IMR-90 (cell line): ENCODE measurements at places on chromosomes 16 and 17. TPM values are rescaled to one million over a fixed set of nuclear protein-coding genes. Genes with fewer than 3 reads are reported as not detected.

The OR1F1 gene
- total RNA-seq = not detected in 2 replicates

GRCh38 chr16:89025636-89026035 lies 48.6 kb upstream of the CBFA2T3 start:
- DNase-seq = no peak

- no peak for DNase-seq
These were observed 109.9 kb downstream of the RBFOX3 start for GRCh38 chr17:79500745-79501618.

GRCh38 chr17:81455387-81455786 lies 57.2 kb downstream of the ACTG1 start:
- DNase-seq = no peak

The FZD2 gene
- 21.3 and 22.8 TPM in 2 replicates for total RNA-seq

The SPATA32 gene
- under 0.01 and 0.18 TPM in 2 replicates for total RNA-seq

GRCh38 chr17:61584866-61585265 lies 6.2 kb downstream of the NACA2 start:
- no peak for DNase-seq

- no peak for DNase-seq
These were observed 14.2 kb upstream of the SEC14L1 start for GRCh38 chr17:77126519-77126918.

GRCh38 chr16:10552998-10553491 lies 27.4 kb downstream of the EMP2 start:
- no peak for DNase-seq

GRCh38 chr17:8941980-8942622 lies 23.4 kb downstream of the PIK3R5 start:
- DNase-seq = no peak

- DNase-seq = no peak
These were observed 681 bp downstream of the TMEM102 start for GRCh38 chr17:7435676-7436555.

- no peak for DNase-seq
These were observed 9.6 kb upstream of the NACA2 start for GRCh38 chr17:61600621-61601020.

GRCh38 chr17:67520252-67520906 lies 143.3 kb downstream of the PITPNC1 start:
- peak; percentile 48 for DNase-seq

The HOXB3 gene
- total RNA-seq = 6.3 and 8.6 TPM in 2 replicates

The NRN1L gene
- not detected in 2 replicates for total RNA-seq

The CFAP97D1 gene
- total RNA-seq = under 0.01 TPM in 1 of 2 replicates, not detected in the other

The UNC13D gene
- under 0.01 TPM in 1 of 2 replicates, not detected in the other for total RNA-seq

DNA sequence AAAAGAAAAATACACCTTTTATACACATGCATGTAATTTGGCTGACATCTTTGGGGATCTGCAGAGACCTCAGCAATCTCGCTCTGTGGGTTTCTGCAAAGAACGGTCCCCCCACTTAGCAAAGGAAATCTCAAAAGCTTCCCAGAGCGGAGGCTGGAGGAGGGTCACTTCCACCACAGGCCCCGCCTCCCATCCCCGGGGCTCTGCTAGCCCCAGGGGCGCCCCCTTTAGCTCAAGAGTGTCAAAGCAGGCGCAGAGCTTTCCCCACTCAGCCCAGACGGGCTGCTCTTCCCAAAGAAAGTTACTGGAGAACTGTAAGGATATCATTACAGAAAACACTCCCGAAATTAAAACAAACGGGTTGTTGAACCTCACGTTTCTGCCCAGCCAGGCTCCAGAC lies 11.4 kb downstream of the SLC13A5 start:
- DNase-seq = no peak

DNA sequence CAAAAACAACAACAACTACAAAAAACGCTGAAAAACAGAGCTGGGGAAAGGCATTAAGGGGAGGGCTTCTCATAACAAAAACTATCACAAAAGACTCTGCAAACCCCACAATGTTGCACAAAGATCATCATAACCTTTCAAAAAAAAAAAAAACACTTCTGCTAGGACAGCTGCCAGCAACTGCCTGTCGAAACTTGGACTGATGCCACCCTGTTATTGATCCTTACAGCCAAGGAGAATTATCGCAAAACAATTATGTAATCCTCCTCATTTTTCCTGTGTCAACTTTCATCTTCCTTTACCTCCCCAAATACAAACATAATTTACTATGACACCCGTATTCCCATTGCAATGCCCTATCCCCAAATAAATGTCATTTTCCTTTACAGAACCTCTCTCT lies 9.3 kb downstream of the CCDC40 start:
- no peak for DNase-seq

The TBC1D3D gene
- total RNA-seq = not detected in 2 replicates

The GP1BA gene
- total RNA-seq = not detected in 2 replicates

GRCh38 chr17:44071772-44072171 lies 1.2 kb downstream of the G6PC3 start:
- peak; percentile 14 for DNase-seq

The PRSS8 gene
- not detected in 2 replicates for total RNA-seq

- DNase-seq = peak; percentile 3
These were observed 1.1 kb upstream of the NHLRC4 start for GRCh38 chr16:565419-566330.

DNA sequence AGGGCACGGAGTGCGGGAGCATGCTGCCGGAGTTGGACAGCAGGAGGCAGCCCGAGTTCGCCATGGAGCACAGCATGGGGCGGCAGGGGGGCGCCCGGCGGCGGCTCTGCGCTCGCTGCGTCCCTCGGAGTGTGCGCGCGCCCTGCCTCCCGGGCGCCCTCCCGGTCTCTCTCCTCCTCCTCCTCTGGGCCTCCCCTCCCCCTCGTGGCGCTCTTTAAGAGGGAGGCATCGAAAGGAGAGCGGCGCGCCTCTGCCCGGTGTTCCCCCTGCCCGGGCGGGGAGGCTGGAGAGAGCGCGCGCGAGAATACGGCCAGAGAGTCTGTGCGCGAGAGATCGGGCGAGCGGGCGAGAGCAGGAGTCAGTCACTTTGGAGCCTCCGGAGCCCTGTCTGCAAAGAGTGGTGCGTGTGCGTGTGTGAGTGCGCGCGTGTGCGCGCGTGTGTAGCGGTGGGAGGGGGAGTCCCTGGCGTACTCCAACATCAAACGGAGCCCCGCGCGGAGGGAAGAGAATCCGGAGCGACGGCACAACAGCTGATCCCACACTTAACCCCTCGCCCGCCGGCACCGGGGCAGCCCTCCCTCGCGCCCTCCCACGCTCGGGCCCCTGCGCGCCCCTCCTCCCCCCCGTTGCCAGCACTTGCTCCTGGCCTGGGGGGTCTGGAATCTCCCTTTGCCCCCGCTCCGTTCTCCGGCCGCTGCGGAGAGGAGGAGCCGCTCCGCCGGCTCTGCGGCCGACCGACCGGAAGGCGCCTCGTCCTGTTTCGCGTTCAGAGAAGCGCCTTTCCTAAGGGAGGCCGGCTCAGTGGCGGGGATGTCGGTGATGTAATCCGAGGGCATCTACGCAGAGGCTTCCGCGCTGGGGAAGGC lies 108.9 kb downstream of the ENGASE start:
- no peak for DNase-seq

The CCL14 gene
- total RNA-seq = not detected in 2 replicates

The FBXO39 gene
- not detected in 2 replicates for total RNA-seq

DNA sequence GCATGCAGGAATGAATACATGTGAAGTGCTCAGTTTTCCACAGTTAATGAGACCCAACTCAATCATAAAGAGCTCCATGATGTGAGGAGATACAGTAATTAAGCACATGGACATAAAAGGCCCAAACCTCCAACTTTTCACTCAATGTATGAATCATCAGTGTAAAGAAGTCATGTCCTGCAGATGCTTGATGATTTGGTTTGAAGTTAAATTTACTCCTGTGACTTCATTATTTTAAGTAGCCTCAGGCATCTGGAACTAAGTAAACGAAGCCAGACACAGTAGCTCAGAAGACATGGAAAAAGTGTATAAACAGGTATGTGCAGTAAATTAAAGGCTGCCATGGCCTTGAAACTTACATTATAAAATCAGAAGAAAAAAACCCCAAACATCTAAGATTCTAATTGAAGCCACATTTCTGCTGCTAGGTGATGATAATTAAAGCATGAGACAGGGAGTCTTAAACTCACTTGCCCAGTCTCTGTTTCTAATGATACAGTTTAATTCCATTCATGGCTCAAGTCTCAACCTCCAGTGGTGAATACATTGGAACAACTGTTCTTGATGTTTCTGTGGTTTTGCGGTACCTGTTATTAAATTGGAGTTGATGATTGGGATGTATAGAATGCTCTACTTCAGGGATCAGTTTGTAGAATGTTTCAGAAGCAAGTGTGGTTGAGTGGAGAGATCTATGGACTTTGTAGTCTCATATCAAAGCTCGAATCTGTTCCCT lies 28.9 kb upstream of the CCL2 start:
- DNase-seq = peak; percentile 31

GRCh38 chr16:974611-975261 lies 4.0 kb upstream of the LMF1 start:
- DNase-seq = no peak

- no peak for DNase-seq
These were observed 94.3 kb downstream of the CYLD start for GRCh38 chr16:50836121-50836621.

DNA sequence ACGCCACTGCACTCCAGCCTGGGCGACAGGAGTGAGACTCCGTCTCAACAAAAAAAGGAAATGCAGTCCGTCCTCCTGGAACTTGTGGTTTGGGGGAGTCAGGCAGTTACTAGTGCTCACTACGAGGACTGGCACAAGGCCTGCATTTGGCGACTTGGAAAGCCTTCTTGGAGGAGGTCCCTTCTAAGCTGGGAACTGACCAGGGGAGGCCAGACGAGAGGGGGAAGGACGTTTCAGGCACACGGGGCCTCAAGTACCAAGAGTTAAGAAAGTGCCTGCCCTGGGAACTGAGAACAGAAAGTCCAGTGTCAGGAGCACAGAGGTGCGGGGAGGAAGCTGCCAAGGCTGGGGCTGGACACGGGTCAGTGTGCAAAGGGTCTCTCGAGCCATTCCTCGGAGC lies 89.9 kb downstream of the ABR start:
- no peak for DNase-seq
